ENCODE measurements at places on chromosomes 7 and 10. TPM values are rescaled to one million over a fixed set of nuclear protein-coding genes. Genes with fewer than 3 reads are reported as not detected.

CPED1 gene
- 117 TPM for total RNA-seq

SSC4D gene
- 0.55 TPM for total RNA-seq

AKR1D1 gene
- total RNA-seq = not detected

OR13A1 gene
- not detected for total RNA-seq

MYO3A gene
- not detected for total RNA-seq

CDHR3 gene
- 4.0 TPM for total RNA-seq

CDC14C gene
- total RNA-seq = not detected

ATOH7 gene
- total RNA-seq = not detected

OR6V1 gene
- not detected for total RNA-seq

ZP3 gene
- 0.55 TPM for total RNA-seq

NFE2L3 gene
- total RNA-seq = 2.9 TPM

UTF1 gene
- not detected for total RNA-seq

PLXNA4 gene
- total RNA-seq = 1.2 TPM

CYP2C18 gene
- not detected for total RNA-seq

SPACDR gene
- 0.37 TPM for total RNA-seq

CYTH3 gene
- 19.9 TPM for total RNA-seq

IDI1 gene
- total RNA-seq = 183 TPM

SPDYE9 gene
- total RNA-seq = not detected

FBXL13 gene
- 1.2 TPM for total RNA-seq

NUTM2B gene
- total RNA-seq = 0.37 TPM

ADAP1 gene
- total RNA-seq = 1.2 TPM

DIP2C gene
- 23.1 TPM for total RNA-seq

DGKI gene
- total RNA-seq = 2.9 TPM

CHST3 gene
- 27.9 TPM for total RNA-seq

HSPA12A gene
- 21.0 TPM for total RNA-seq

ENO4 gene
- 0.11 TPM for total RNA-seq

ANKRD1 gene
- 1.00 TPM for total RNA-seq

BEND7 gene
- 5.4 TPM for total RNA-seq

EN2 gene
- total RNA-seq = not detected

TFEC gene
- total RNA-seq = 0.50 TPM

SH2B2 gene
- total RNA-seq = 2.0 TPM

SLC26A3 gene
- not detected for total RNA-seq

PPP1R9A gene
- 2.6 TPM for total RNA-seq

GNG11 gene
- 63.4 TPM for total RNA-seq

ANXA8L1 gene
- total RNA-seq = not detected

C7orf33 gene
- not detected for total RNA-seq

PARG gene
- total RNA-seq = 36.9 TPM
